Natural killer cell (primary cell): ENCODE measurements at places on chromosomes 2 and 18. TPM values are rescaled to one million over a fixed set of nuclear protein-coding genes. Genes with fewer than 3 reads are reported as not detected.

NEB gene
- 5.0 TPM for total RNA-seq

DNA sequence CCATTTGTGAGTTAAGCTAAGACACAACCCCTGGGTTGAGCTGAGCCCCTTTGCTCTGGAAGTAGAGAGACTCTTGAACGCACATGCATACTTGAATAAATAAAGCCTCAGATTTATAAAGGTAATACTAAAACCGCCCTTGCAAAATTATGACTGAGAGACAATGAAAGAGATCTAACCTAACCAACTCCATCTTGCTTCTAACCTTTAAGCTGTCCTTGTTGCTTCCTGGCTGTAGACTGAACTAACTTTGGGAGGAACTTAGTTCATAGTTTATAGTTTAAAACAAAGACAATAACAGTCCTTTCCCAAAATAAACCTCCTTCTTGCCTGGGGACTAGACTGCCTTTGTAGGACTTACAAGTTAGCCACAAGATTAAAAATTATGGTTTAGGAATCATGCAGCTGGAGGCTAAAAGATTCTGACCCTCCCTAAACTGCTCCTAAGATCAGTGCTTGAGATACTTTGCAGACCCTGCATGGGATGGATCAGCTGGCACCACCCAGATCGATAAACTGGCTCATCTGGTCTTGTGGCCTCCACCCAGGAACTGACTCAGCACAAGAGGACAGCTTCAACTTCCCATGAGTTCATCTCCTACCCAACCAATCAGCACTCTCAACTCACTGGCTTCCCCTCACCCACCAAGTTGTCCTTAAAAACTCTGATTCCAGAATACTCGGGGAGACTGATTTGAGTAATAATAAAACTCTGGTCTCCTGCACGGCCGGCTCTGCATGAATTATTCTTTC is 240.2 kb upstream of the SLC14A2 start:
- no peak overlapping the region for H3K27ac ChIP-seq
- no peaks in the 10 kb centered on the region for H3K36me3 ChIP-seq

DNA sequence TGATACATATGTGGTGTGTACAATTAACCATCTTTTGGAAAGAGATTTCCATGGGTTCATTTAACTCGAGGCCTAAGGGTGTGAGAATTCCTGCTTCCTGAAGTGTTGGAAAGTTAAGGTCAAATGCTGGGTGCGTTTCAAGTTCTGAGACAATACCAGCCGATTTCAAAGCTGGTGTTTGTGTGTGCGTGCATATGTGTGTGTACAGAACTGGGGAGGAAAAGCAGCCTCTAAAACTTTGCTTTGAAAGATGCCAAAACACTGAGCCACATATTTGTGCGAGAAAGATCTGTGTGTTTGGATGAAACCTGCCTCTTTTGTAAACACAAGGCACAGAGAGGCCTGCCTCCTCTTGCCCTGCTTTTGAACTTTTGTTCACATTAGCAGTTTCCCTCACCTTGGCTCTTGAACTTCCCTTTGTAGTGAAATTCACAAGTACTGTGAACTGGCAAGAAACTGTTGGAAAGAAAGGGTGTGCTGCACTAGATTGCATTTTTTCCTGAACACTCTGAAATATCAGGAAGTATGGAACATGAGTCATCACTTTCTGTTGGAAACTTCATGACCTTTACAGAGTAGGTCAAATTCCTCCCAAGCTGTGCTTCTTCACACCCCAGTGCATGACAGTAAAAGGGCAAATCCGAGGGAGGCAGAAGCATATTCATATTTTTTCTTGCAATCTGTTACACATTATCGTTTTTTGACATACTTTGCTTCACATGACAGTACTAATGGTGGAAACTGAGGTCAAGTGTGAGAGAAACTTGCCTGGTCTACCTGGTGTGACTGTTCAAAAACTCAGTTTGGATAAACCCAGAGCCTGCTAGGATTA is 20.0 kb upstream of the CAVIN2 start:
- H3K4me3 ChIP-seq = no peak overlapping the region
- H3K4me1 ChIP-seq = no peaks in the 10 kb centered on the region
- no peak overlapping the region for H3K27ac ChIP-seq
- H3K36me3 ChIP-seq = no peaks in the 10 kb centered on the region
- no peaks in the 10 kb centered on the region for H3K27me3 ChIP-seq

GRCh38 chr2:228017784-228018183 is 146.4 kb downstream of the DAW1 start:
- no peak overlapping the region for H3K4me3 ChIP-seq
- no peak for DNase-seq
- H3K27me3 ChIP-seq = no peaks in the 10 kb centered on the region

DNA sequence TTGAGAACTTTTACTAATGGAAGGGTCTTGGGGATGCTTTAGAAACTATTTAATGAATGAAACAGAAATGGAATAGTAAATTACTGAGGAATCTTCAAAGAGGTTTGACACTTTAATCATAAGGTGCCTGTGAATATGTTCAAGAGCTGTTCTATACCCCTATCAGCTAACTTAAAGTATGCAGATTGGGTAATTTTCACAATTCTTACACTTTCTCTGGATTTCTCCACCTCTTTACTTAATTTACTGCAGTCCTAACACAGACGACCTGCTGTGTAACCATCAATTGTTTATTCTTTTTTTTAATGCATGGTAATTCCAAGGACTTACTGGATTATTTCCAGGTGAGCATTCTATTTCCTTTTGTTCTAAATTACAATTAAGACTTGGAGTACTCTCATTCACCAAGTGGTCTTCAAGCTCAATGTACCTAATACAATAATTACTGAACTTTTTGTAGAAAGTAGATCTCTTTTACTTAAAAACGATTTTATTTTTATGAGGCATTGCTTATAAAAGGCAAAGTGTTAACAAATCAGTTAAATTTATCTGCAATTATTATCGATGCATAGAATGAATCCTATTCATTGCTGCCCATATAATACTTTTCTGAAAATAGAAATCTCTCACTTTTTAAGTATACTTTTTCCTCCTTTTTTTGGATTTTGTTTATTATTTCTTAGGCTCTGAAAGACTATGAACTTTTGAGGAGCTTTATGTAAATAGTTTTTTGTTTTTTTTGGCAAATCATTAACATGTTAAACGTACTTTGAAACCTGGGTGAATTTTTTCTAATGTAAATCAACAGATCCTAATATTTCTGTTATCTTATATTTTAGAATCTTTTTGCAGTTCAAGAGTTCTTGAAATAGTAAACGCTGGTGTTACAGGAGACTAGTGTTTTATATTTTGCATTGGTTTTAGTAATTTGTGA is 5.5 kb downstream of the VSNL1 start:
- DNase-seq = no peak
- peaks cover 6% of the 10 kb centered on the region for H3K27me3 ChIP-seq
- no peak overlapping the region for H3K27ac ChIP-seq
- no peaks in the 10 kb centered on the region for H3K4me1 ChIP-seq
- H3K4me3 ChIP-seq = no peak overlapping the region
- H3K36me3 ChIP-seq = no peaks in the 10 kb centered on the region

DNA sequence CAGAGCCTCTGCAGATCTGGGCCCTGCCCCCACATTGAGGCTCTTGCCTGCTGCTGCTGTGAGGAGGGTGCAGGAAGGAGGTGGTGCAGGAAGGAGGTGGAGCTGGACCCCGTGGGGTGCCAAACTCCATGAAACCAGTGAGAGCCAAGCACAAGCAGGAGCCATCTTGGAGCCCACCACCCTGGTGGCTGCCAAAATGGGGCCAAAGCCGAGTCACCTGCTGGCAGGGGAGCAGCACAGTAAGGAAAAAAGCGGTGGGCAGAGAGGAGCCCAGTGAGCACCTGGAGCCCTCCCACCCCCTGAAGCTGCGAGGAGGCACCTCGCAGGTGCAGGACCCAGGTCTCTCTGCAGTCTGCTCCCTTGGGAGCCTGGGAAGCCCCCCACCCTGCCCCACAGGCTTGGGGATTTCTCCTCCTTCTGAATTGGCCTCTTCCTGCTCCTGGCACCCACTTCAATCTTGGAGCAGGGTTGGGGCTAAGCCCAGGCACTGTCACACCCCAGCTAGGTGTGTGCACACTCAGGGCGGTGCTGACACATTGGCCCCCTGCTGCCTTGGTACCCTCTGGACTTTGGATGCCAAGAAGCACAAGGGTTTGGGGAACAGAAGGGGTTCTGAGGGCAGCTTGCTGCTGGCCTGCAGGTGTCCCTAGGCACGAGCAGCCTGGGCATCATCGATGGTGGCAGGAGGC is 245.4 kb upstream of the LRRTM4 start:
- H3K36me3 ChIP-seq = no peaks in the 10 kb centered on the region
- no peaks in the 10 kb centered on the region for H3K4me1 ChIP-seq
